ENCODE measurements at places on chromosomes 5 and 9.

DNA sequence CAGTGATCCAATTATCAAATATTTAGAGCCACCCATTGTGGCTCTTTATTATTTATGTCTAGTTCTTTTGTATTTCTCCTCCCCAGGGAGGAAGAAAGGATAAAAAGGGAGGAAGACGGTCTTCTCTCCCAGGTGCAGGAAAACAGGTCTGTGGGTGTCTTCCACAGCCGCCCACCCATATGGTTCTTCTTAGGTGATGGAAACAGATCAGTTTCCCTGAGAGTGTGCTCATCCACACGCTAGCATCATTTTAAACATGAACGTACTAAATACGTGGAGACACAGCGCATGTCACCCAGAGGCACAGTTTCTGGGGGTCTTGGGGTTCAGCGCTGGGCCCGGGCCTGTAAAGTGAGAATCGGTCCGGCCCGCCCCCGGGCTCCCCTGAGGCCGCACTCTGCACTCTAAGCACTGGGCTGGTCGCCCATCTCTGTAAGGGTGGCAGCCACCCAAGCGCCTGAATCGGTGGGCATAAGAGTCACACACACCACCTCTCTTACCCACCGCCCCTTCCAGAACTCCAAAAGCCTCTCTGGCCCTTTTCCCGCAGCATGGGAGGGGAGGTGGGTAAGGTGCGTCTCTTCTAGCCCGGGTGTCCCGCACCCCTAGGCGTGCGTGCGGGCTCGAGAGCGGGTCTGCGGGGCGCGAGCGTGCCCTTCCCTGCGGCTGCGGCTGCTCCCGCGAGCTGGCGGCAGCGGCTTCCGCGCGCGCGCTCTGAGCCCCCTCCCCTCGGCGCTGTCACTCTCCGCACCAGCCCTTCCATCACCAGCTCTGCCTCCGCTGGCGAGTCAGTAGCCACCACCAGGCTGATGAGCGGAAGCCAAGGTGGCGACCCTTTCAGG lies 1.3 kb downstream of the PTCH1 start:
- DNase-seq = no peak

DNA sequence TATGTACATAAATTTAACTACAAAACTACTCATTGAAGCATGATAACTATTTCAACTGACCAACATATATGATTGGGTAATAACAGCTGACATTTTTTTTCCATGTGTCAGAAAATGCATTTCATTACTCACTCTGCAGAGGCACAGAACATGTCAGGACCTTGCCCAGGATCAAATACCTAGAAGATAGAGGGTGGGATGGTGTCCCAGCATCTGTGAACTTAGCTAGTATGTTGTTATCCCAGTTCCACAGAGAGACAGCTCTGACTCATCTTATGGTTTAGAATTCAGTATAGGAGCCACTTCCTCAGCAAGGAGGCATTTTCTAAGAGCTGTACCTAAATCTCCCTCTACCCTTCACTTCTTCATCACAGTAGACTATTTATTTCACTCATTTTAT lies 1198.6 kb upstream of the ACO1 start:
- DNase-seq = no peak

DNA sequence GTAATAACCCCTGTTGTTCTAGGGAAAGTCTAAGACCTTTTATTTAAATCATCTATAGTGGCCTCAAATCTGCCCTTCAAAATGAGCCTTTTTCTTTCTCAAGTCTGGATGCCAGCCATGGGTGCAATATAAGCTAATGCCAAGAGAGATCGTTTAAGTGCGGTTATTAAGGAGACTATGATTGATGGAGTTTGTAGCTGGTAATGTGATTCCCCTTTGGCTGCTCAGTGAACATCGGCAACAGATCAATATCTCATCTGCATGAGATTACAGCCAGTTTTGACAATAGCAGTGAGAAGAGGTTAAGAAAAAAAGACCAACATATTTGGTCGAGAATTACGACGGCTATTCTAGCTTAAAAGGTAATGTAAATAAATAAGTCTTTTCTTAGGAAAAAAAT lies 1049.4 kb upstream of the NUDT12 start:
- no peak for DNase-seq

DNA sequence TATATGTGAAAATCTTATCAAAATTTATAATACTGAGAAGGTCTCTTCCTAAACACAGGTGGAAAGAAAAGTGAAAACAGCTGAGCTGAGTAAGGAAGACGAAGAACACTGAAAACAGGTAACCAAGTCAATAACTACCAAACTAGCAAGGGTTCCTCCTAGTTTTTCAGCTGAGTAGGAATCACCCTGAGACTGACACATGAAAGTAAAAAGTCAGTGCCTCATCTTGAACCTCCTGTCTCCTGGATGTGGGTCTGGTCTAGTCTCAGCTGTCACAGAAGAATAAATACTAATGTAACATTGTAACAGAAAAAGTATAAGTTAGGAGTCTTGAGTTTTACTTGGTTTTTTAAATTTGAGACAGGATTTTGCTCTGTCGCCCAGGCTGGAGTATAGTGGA lies 121.0 kb downstream of the MEF2C start:
- no peak for DNase-seq

DNA sequence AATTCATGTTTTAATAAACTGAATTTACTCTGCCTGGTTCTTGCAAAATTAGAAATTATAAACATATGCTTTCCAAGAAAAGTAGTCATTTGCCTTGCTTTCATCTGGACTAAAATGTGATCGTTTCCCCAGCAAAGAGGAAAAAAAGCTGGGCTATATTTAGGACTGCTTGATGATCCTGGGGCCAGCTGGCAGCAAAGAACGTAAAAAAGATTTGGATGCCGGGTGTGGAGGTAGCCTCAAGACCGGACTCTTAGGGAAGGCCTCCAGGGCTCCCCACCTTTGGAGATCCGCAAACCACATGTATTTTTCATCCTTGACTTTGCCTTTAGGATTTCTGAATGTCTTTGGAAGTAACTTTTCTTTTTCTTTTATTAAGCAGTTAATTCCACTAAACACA lies 156.1 kb upstream of the SEMA6A start:
- DNase-seq = no peak
